ENCODE measurements at places on chromosomes 7 and 10. TPM values are rescaled to one million over a fixed set of nuclear protein-coding genes. Genes with fewer than 3 reads are reported as not detected.

ASZ1 gene
- not detected for total RNA-seq

HOXA10 gene
- 7.7 TPM for total RNA-seq

NOBOX gene
- total RNA-seq, result not detected

C10orf105 gene
- not detected for total RNA-seq

PDE6C gene
- not detected for total RNA-seq

CALHM3 gene
- total RNA-seq, result 0.47 TPM

CUL2 gene
- total RNA-seq, result 24.2 TPM

COL17A1 gene
- total RNA-seq, result 2.8 TPM

SPOCK2 gene
- 0.45 TPM for total RNA-seq

HTR7 gene
- 0.13 TPM for total RNA-seq

CASTOR2 gene
- total RNA-seq, result 3.9 TPM

ADCYAP1R1 gene
- 0.02 TPM for total RNA-seq

H2BK1 gene
- not detected for total RNA-seq

INPP5A gene
- 11.1 TPM for total RNA-seq

SH2B2 gene
- 1.8 TPM for total RNA-seq
